ENCODE measurements at places on chromosomes 1 and 21. TPM values are rescaled to one million over a fixed set of nuclear protein-coding genes. Genes with fewer than 3 reads are reported as not detected.

Gene CMPK1
- total RNA-seq, result 104 TPM

- no peaks in the 10 kb centered on the region for H3K36me3 ChIP-seq
- no peak overlapping the region for H3K4me3 ChIP-seq
- no peaks in the 10 kb centered on the region for H3K27me3 ChIP-seq
- DNase-seq, result no peak
- H3K27ac ChIP-seq, result no peak overlapping the region
Observed at GRCh38 chr1:50106095-50106761, 2.5 kb upstream of the ELAVL4 start.

DNA sequence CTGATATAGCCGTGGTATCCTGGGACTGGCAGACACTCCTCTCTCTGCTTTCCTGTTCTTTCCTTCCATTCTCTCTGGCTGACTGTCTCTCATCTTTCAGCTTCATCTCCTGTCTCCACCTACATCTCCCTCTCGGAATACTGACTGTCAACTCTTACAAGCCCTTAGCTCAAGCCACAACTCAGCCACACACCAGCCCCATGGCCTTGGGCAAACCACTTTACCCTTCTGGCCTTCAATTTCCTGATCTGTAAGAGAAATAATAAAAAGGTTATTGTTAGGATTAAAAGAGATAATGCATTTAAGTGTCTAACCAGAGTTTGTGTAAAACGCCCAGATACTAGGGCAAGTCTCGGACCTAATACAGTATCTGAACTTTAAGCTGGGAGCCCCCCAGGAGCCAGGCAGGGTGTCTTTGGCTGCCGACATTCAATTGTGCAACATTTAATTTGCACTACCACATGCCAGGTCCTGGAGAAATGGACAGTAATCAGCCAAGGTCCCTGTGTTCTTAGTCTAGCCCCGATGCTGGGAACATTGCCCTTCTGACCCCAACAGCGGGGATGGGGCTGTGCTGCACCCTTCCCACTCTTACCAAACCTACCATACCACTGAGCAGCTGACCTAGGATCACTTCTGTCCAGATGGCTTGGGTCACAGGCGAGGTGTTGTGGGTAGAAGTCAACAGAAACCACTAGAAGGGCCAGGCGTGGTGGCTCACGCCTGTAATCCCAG lies 5.1 kb downstream of the ECHDC2 start:
- H3K4me3 ChIP-seq, result no peak overlapping the region
- no peaks in the 10 kb centered on the region for H3K36me3 ChIP-seq
- no peak overlapping the region for H3K27ac ChIP-seq
- no peaks in the 10 kb centered on the region for H3K27me3 ChIP-seq
- no peaks in the 10 kb centered on the region for H3K4me1 ChIP-seq

- no peaks in the 10 kb centered on the region for H3K27me3 ChIP-seq
- H3K27ac ChIP-seq, result no peak overlapping the region
- no peaks in the 10 kb centered on the region for H3K36me3 ChIP-seq
Observed at GRCh38 chr1:200307755-200308066, 102.1 kb downstream of the ZNF281 start.

- no peak for DNase-seq
- H3K4me3 ChIP-seq, result no peak overlapping the region
- peaks cover 3% of the 10 kb centered on the region for H3K4me1 ChIP-seq
- no peaks in the 10 kb centered on the region for H3K27me3 ChIP-seq
Observed at GRCh38 chr1:63833363-63834119, 59.7 kb downstream of the ROR1 start.

DNA sequence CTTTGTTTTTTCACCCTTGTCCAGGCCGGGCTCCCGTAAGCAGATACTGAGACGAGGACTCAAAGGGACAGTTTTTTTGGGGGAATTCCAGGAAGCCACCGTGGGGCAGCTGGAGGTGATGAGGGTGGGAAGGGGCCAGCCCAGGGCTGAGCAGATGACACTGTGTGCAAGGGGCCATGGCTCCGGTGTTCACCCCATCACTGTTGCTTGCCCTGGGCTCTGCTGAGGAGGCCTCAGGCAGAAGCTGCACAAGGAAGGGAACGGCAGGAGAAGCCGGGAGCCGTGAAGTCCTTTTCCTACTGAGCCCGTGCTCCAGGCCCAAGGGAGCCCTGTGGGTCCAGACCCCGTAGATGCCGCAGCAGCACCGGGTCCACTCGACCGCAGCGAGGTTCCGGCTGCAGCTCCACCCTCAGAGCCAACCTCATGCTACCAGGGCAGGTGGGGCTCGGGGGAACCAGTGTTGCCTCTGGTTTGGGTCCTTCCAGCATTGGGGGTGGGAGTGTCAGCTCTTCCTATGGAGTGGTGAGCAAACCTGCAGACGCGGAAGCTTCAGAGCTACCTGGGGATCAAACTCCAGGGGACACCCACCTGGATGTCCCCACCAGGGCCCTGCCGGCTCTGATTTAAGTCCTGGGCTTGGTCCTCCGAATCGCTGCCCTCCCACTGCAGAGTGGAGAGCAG lies 4.3 kb upstream of the CALML6 start:
- H3K4me1 ChIP-seq, result peaks cover 11% of the 10 kb centered on the region
- H3K27me3 ChIP-seq, result no peaks in the 10 kb centered on the region
- no peaks in the 10 kb centered on the region for H3K36me3 ChIP-seq
- no peak overlapping the region for H3K27ac ChIP-seq

DNA sequence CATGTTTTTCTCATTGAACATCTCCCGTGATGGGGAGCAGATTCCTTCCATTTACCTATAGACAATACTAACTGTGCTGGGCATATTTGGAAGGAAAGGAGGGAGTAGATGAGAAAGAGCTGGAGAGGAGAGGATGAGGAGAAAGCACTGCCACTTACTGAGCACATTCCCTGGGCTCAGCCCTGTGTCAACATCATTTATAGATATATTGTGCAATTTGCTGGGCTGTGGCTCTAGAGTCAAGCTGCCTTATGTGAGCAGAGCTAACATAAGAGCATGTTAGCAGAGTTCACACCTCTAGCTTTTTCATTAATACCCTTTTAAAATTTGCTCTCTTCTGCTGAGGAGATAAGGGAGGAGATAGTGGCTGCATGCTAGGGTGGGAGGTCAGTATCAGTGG lies 22.3 kb upstream of the CD53 start:
- H3K4me1 ChIP-seq, result no peaks in the 10 kb centered on the region

Data from Peyer's patch (tissue), 4 donors.